ENCODE measurements at places on chromosomes 7 and 10.

GRCh38 chr7:129797214-129797789, 155.5 kb downstream of the UBE2H start:
- no peak for DNase-seq

GRCh38 chr7:106001886-106002285, 38.8 kb downstream of the CDHR3 start:
- DNase-seq: no peak

DNA sequence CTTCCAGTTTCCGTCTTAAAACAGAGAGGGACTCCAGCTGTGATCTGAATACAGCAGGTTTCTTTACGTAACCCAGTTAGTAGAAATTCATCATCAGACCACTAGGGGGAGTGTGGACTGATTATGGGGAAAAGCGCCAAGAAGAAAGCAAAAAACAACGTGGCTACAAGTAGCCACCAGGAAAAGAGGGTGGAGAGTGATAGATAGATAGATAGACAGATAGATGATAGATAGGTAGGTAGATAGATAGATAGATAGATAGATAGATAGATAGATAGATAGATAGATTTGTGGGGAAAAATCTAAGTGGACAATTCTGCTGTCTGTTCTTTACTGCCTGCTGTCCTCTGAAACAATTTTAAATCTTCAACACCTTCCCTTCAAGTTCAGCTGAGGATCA, 12.7 kb upstream of the AKR1B10 start:
- DNase-seq: no peak

DNA sequence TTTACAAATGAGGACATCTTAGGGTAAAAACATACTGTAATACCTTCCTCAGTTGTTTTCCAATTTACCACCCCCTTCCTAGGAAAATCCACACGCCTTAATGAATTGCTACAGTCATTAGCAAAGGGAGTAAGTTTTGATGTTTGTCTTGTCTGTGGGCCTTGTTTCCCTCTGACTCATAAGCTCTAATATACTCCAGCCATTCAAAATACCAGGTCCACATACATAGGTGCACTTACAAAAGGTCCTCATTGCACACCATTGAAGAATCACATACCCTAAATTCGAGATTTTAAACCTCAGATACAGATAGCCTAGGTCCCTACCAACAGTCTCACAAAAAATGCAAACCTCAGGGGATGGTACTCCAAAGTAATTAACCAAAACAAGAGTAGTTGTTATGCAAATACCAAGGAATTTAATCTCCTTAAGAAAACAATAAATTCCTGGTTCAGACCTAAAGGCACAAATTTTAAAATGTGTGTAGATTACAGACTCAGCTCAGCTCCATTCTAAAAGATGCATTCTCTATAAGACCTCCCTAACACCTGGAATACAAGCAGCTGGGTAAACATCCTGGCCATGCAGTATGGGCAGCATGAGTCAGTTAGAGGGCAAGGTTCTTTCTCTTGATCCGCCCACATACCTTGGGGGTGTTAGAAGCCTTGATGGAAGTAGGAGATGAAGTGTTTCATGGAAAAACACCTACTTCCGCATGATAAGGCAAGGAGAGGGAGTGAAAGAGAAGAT, 3.0 kb upstream of the LIPK start:
- no peak for DNase-seq

- no peak for DNase-seq
These were observed 157.2 kb downstream of the WNT2 start for GRCh38 chr7:117165656-117166055.

DNA sequence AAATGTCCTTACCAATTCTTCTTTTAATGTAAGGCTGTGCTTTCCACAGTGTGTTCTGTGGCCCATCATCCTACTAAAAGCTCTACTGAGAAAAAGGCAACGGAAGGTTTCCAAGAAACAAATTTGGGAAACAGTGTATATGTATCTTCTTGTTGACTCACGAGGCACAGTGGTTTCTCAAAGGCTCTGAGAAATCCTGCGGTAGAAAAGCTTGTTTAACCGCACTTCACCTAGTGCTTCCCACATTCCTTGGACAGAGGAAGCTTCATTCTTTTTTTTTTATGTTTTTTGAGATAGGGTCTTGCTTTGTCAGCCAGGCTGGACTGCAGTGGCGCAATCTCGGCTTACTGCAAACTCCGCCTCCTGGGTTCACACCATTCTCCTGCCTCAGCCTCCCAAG, 84.5 kb downstream of the TACC2 start:
- DNase-seq: no peak

GRCh38 chr7:34087892-34088891, 182.9 kb downstream of the BMPER start:
- no peak for DNase-seq

- peak; percentile 79 for DNase-seq
These were observed 4.1 kb downstream of the MBLAC1 start for GRCh38 chr7:100130608-100131453.

DNA sequence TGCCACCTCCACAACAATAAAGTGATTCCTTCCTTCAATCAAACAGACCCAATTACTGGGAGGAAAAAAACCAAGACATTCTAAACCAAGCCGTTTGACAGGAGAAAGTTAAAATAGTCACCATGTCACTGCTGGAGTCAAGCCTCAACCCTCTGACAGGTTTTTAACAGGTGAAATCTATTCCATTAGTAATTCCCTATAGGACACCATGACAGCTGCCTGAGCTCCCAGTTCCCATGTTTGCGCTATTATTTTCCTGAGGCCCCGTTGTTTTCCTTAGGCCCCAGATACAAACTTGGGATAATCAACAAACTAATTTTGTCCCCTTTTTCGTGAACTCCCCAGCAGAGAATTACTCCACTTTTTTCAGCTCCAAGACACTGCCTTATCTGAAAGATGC, 113.9 kb downstream of the ARL5B start:
- DNase-seq: no peak

GRCh38 chr10:34522546-34522945, 292.6 kb downstream of the PARD3 start:
- DNase-seq: no peak

All from stimulated activated CD4-positive, alpha-beta T cell treated with anti-CD3 and anti-CD28 coated beads, Interleukin-4, amount 100 ng/mL, for 48 hours (primary cell).